ENCODE measurements at places on chromosomes 3 and 15.

DNA sequence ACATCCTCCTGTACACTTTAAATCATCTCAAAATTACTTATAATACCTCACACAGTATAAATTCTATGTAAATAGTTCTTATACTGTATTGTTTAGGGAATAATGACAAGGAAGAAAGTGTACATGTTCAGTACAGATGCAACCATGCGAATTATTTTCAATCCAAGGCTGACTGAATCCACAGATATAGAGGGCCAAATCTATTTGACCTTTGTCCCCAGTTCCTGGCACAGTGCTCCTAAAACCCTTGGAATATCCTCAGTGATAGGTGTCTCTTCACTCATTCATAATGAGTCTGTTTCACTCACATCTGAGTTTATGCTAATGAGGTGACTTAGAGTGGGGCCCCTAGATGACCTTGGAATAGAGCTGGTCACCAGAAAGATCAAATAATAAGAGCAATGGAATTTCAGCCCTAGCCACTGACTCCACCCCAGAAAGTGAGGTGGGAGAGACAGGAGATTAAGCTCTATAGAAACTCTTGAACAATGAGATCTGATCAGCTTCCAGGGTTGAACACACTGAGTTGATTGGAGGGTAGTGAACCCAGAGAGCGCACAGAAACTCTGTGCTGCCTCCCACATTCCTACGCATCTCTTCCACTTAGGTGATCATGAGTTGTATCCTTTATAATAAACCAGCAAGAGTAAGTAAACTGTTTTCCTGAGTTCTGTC is 65.3 kb downstream of the ADAM10 start:
- DNase-seq = no peak

GRCh38 chr15:62739082-62739481 is 303.5 kb upstream of the TPM1 start:
- no peak for DNase-seq

- DNase-seq = no peak
Observed at GRCh38 chr15:24955531-24955921, 739 bp downstream of the SNRPN start.

- DNase-seq = no peak
Observed at GRCh38 chr3:40617084-40617483, 92.3 kb downstream of the ZNF621 start.

DNA sequence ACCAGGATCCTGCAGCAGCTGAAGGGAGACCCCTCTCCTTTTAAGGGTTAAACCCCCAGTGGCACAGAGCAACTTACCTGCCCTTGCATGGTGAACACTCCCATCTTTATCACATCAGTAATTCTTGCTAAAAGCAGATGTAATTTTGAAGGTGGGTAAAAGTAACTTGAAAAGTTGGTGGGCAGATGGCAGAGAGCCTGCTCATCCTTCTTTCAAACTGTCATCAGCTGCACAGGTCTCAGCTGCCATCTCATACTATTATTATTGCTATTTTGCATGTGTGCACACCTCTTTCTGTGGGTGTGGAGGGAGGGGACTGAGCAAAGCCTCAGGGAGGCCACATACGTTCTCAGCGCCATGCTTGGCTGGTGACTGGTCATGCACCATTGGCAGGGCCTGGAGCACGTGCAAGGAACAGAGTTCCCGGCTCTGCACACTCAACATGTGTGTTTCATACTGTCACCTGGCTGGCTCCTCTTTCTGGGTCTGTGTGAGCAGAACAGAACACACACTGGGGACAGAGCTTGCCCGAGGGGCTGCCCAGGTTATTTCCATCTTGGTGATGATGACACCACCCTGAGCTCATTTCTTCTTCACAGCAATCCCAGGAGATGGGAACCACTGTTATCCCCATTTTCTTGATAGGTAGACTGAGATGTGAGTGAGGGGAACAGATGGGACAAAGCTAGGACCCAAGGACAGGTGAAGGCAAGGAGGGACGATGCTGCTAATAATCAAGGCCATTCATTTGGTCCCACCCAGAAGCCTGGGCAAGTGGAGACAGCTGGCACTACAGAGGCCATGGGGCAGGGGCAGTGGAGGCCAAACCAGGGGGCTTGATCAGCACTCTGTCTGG is 95.8 kb upstream of the KLF13 start:
- DNase-seq = no peak

DNA sequence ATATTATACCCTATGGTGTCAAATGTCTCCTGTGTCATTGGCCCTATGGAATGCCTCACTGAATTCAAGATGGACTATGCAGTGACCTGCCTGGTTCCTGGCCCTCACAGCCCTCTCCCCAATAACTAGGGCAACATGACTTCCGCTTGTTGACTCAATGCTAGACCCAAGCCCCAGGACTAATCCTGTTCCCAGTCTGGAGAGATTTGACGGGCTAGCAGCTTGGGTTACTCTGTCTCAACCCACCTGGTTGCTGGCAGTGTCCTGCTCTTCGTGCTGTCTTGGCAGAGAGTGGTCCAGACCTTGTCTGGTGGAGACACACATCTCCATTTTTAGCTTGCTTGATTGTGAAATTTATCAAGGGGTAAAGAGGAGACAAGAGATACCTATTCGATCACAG is 135.8 kb upstream of the HES1 start:
- no peak for DNase-seq

DNA sequence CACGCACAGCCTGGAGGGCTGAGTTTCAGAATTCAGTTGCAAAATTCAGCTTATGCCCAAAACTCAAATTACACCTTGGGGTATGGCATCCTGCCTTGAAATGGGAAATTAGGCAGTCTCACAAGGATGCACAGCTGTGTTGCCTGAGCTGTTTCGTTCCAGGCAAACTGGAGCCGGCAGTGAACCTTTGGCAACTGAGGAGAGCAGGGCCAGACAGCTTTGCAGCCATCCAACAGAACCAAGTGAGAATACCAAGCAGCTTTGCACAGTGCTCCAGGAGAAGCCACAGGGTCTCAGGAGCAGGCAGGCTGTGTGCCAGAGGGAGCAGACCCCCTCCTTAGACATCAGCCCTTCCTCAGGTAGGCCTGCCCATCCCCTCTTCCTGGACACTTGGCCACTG is 32.5 kb upstream of the BFSP2 start:
- DNase-seq = no peak

GRCh38 chr3:98574132-98574531 is 19.3 kb downstream of the CPOX start:
- no peak for DNase-seq

- DNase-seq = no peak
Observed at GRCh38 chr3:77709155-77709554, 669.3 kb downstream of the ROBO2 start.

GRCh38 chr3:107241217-107241616 is 136.0 kb upstream of the CCDC54 start:
- DNase-seq = peak; percentile 22

DNA sequence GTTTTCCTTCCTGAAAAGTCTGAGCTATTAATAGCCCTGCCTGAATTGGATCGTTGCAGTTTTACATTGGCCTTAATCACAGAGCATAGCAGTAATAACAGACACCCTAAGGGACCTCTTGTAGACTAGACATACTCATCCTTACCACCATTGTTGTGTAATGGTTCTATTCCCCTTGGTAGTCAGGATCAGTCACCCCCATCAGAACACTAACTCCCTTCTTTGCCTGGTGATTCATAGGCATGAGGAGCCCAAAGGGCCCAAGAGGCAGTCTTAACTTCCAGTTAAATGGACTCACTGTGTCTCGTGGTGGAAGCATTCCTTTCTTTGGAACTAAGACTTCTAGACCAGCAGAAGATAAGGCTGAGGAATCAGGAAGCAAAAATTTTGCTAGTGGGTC is 20.2 kb downstream of the CGGBP1 start:
- no peak for DNase-seq

- no peak for DNase-seq
Observed at GRCh38 chr15:100206643-100207042, 135.1 kb downstream of the ADAMTS17 start.

DNA sequence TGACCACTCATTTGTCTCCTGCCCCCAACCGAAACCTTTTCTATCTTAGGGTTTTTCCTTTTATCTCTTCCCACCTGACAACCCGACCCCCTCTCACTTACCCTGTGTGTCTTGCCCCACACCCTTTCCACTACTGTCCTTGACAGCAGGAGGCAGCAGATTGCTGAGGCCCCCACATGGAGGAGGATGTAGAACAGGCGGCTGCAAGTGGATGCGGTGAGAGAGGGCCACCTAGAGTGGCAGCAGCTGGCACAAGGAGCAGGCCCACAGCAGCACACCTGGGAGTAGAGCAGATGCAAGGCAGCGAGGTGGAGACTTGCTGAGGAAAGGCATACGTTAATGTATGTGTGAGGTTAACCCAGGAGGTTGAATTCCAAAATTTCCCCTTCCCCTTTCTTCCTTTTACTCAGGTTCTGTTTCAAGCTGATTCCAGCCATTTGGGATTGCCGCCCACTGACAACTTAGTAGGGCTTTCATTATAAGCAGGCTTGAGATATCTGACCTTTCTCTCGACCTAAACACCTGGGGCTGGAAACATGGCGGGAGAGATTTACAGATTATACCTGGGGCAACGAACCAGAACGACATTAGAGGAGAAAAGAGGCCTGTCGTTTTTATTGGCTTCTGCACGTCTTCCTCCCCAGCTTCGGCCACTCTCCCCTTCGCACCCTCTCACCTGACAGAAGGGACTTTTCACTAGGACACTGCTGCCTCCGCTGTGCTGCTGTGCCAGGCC is 643 bp downstream of the SERINC4 start:
- peak; percentile 10 for DNase-seq

GRCh38 chr3:83928903-83929302 is 1029.9 kb upstream of the CADM2 start:
- no peak for DNase-seq

GRCh38 chr3:191455257-191455952 is 5.6 kb upstream of the PYDC2 start:
- no peak for DNase-seq

GRCh38 chr3:69803681-69804270 is 64.5 kb downstream of the MITF start:
- DNase-seq = no peak

GRCh38 chr15:73293773-73294172 is 75.0 kb downstream of the HCN4 start:
- no peak for DNase-seq

GRCh38 chr3:55329849-55330248 is 157.3 kb downstream of the WNT5A start:
- DNase-seq = no peak

DNA sequence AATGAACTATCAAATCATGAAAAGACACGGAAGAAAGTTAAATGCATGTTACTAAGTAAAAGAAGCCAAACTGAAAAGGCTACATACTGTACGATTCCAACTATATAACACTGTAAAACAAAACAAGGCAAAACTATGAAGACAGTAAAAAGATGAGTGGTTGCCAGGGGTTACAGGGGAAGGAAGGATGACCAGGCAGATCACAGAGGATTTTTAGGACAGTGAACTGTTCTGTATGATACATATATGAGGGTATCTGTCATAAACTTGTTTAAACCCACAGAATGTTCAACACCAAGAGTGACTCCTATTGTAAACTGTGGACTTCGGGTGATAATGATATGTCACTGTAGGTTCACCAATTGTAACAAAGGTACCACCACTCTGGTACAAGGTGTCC is 60.6 kb downstream of the CHSY1 start:
- DNase-seq = no peak

DNA sequence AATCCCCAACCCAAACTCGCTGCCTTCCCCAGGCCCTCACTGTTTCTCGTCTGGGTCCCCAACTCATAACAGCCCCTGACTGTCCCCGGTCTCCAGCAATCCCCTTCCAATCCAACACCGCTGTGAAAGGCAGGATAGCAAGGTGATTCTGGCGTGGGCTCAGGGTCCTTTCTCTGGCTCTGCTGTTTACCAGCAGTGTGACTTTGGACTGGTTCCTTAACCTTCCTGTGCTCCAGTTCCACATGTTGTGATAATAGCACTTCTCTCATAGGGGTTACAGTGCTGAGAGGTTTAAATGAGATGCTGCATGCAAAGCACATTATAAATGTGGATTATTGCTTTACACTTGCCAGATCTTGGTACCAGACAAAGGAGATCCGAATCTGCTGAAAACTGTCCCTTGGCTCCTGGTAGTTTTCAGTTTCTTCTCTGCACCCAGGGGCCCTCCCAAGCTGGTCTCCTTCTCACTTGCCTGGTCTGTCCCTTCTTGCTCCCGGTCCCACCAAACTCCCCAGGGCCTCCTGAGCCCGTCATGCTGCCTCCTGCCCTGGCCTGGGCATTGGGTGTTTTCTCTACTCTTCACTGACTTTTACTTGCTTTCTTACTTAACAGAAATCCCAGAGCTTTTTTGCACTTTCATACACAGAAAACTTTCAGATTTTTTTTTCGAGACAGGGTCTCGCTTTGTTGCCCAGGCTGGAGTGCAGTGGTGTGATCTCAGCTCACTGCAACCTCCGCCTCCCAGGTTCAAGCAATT is 26.8 kb upstream of the CYP11A1 start:
- no peak for DNase-seq

- no peak for DNase-seq
Observed at GRCh38 chr3:157333551-157333991, 103.1 kb upstream of the PTX3 start.

- DNase-seq = no peak
Observed at GRCh38 chr15:92149465-92149864, 244.2 kb upstream of the ST8SIA2 start.

- no peak for DNase-seq
Observed at GRCh38 chr15:81111510-81112470, 22.3 kb upstream of the CFAP161 start.

GRCh38 chr3:25558121-25558520 is 106.6 kb downstream of the TOP2B start:
- no peak for DNase-seq

DNA sequence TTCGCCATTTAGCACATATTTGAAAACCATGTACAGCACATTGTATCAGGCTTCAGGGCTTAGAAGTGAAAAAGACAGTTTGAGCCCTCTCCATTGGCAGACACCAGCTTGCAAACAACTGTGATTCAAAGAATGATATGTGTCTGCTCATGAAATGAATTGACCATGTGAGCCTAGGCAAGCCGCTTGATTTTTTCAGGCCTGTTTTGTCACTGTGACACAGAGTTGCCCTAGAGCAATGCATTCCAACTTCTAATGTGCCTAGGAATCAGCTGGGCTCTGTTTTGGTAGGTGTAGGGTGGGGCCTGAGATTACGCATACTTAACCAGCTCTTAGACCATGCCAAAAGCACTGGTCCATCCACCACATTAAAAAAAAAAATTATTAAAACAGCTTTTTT is 53.0 kb downstream of the ATP2C1 start:
- no peak for DNase-seq

GRCh38 chr3:135706758-135707375 is 258.7 kb upstream of the PPP2R3A start:
- no peak for DNase-seq

DNA sequence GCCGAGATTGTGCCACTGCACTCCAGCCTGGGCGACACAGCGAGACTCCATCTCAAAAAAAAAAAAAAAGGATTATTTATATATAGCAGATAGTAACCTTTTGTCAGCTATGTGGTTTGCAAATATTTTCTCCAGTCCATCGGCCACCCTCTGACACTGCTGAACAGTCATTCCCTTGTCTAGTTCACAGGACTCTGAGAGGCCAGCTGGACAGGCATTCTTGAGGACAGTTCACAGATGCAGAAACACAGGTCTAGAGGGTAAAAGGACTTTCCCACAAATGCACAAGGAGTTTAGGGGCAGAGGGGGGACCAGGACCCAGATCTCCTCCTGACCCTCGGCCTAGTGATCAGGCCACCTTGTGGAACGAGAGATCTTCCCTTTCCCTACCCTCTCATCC is 7.5 kb upstream of the TMEM40 start:
- no peak for DNase-seq

All from prostate gland (tissue), 2 donors.